ENCODE measurements at places on chromosomes 3 and 15.

DNA sequence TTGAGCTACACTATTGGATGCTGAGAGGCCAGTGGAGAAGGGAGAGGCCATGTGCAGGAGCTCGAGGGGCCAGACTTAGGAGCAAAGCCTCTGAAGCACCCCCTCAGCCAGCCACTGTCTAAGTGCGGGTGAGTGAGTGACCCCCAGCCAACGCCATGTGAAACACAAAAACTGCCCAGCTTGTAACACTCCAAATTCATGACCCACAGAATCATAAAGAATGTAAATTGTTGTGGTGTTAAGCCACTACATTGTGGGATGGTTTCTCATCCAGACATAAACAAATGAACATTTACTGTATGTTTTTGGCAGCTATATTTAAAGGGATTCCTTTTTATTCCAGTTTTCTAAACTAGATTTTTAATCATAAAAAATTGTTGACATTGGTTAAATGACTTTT lies 27.2 kb upstream of the TMEM158 start:
- no peak for DNase-seq

DNA sequence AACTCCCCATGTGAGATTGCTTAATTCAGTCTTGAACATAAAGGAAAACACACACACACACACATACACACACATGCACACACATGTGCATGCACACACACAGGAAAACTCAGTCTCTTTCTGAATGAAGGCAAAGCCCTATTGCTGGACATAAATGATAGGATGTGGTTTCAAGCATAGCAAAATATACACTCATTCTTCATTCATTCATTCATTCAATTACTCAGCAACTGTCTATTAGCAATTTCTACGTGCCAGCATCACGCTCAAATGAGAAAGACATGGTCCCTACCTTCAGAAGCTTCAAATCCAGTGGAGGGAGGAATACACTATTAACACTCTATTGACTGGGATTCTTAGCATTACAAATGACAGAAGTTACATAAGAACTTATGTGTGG lies 41.8 kb upstream of the UBE2E2 start:
- no peak for DNase-seq

GRCh38 chr15:65904301-65904700 lies 35.0 kb downstream of the RAB11A start:
- DNase-seq: no peak

DNA sequence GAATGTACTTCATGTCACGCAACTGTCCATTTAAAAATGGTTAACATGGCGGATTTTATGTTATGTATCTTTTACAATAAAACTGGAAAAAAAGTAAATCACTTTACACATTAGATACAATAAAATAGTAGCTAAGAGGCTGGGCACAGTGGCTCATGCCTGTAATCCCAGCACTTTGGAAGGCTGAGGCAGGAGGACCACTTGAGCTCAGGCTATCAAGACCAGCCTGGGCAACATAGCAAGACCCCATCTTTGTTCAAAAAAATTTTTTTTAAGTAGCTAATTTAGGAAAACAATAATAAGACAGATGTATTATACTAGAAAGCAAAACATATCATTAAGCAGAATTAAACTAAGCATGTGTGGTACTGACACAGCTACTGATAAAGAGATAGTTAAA lies 11.5 kb downstream of the RNF168 start:
- DNase-seq: no peak

GRCh38 chr15:84807228-84807627 lies 9.9 kb upstream of the ALPK3 start:
- no peak for DNase-seq

DNA sequence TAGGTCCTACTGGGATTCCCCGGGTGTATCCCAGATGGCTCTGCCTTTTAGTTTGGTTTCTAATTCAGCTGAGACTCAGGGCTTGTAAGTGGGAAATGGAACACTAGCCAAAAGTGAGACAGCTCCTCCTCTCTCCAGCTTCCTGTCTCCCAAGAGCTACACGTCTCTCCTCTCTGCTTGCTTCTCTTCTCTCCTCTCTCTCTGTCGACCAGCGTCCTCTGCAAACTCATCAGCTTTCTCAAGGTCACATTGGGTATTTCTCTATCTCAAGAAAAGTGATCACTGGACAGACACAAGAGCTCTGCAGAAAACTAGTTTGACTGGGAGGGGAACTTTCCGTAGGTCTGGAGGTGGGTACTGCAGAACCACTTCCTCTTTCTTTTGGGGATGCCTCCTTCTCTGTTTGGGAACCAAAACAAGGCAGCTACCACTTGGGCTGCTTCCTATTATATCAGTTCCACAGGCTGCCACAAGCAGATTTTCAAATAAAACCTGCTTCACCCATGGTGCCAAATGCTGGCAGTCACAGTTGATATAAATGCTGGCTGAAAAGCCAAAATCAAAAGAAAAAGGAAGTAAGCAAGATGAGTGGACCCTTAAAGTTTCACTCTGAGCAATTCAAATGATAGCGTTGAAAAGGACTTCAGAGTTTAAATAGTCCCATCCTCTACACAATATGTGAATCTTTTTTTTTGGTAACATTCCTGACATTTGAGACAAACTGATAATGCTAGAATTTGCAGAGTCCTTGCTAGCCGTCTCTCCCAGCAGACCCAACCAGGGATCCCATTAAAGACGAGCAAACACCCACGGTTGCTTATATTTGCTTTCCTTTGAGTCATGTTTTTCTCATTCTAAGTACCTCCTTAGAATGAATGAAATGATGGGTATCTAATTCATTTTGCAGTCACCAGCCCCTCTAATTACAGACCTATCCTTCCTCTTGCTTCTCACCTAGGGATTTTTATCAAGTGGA lies 7.2 kb upstream of the DYNC1LI1 start:
- no peak for DNase-seq

Measured in NCI-H187 (cell line).